Activated CD4-positive, alpha-beta memory T cell treated with anti-CD3 and anti-CD28 coated beads, Interleukin-2, amount 10 ng/mL, durations not matched to agents 7 days and 5 days (primary cell): ENCODE measurements at places on chromosomes 1 and 21.
A peak's percentile ranks its signal among the peaks of the same experiment; 100 is the strongest.

GRCh38 chr1:231871878-231872277 lies 245.3 kb downstream of the DISC1 start:
- DNase-seq: no peak

GRCh38 chr1:165456861-165457260 lies 11.9 kb upstream of the RXRG start:
- no peak for DNase-seq

DNA sequence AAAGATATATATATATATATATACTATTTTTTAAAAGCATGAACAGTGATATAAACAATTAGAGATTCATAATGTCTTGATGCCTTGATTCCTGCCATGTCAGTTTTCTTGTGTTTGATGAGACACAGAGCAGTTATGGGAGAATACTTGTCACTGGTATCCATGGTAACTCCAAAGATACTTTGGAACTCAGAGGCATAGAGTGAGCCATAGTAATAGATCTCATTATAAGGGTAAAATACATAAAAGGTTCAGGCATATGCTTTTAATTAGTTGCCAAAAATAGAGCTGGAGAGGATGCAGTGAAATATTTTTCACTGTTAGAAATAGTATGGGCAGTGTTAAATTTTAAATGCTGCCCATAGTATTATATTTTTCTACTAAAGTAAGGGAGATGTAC lies 134.1 kb downstream of the SYT14 start:
- DNase-seq: no peak

GRCh38 chr1:101618900-101619299 lies 377.8 kb downstream of the OLFM3 start:
- DNase-seq: no peak

- DNase-seq: no peak
These were observed 100.6 kb upstream of the RUNX1 start for GRCh38 chr21:35149698-35150097.

GRCh38 chr1:153568367-153569099 lies 2.9 kb upstream of the S100A2 start:
- peak; percentile 86 for DNase-seq

- no peak for DNase-seq
These were observed 486.2 kb upstream of the VAMP3 start for GRCh38 chr1:7284839-7285435.

DNA sequence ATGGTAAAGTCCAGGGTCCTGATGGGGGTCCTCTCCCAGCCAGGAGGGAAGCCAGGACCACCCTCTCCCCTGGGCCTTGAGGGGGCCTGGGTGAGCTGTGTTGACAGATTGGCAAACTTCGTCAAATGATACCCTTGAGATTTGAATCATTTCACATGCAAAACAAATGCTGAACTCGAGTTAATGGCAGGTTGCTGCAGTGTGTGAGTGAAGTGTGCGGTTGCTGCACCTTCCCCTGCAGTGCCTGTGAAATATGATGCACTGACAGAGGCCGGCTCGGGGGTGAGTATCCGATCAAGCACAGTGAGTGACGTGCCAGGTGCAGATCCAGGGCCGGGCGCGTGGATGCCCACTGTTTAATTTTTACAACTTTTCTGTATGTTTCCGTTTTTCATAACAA lies 5.7 kb upstream of the KRTAP12-1 start:
- no peak for DNase-seq

DNA sequence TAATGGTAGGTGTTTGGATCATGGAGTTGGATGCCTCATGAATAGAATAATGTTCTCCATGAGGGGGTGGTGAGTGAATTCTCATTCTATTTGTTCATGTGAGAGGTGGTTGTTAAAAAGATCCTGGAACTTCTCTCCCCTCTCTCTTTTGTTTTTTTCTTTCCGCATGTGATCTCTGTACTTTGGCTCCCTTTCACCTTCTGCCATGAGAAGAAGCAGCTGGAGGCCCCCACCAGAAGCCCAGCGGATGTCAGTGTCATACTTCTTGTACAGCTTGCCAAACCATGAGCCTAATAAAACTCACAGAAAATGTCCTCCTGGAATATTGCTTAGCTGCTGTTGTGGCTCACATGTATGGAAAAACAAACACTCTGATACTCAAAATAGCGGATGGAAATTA lies 1212.3 kb upstream of the NCAM2 start:
- DNase-seq: no peak

DNA sequence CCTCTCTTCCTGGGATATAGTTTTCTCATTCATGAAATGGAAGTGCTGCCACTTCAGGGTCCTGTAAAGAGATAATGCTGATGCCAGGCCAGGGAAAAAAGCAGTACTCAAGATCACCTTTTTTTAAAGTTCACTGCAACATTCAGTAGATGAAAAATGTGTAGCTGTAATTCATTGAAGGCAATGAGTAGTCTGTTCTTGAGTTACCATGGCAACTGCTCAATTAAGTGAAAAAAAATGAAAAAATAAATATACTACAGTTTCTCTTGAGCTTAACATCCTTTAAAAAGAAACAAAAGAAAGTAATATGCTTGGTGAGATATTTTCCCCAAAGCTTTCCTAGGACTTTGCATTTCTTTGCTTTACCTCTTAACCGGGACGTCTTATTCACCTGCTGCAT lies 183.3 kb downstream of the AK5 start:
- DNase-seq: no peak

- no peak for DNase-seq
These were observed 15.6 kb upstream of the HMGCS2 start for GRCh38 chr1:119784191-119784781.

DNA sequence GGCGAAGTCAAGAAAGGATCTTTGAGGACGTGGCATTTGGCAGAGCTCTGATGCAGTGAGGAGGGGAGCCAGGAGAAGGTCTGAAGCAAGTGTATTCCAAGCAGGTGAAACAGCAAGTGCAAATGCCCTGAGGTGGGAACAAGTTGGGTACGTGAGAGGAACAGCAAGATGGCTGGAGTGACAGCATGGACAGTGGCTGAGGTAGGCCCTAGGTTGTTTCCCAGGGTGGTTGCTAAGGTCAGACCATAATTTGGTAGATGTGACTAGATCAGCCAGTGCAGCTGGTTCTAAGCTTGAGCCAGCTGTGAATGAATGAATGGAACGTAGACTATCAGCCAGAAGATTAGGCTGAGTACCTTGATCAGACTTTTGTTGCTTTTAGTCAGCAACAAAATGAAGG lies 37.5 kb upstream of the JUN start:
- no peak for DNase-seq

GRCh38 chr1:43839056-43839455 lies 94.5 kb upstream of the ARTN start:
- DNase-seq: no peak

DNA sequence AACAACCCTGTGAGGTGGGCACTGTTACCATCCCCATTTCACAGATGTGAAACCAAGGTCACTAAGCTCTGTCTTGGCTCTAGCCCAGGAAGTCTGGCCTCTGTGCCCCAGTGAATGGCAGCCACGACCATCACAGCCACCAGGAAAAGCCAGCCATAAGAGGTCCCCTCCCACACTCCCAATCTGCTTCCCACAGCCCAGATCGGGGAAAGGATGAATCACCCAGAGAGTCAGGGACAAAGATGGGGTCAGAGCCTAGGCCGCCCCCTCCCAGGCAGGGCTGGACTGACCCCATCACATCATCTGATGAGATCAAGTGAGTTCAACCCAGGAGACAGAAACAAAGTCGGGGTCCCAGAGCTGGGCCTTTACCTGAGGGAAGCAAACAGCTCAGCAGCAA lies 22.9 kb upstream of the COL16A1 start:
- no peak for DNase-seq

DNA sequence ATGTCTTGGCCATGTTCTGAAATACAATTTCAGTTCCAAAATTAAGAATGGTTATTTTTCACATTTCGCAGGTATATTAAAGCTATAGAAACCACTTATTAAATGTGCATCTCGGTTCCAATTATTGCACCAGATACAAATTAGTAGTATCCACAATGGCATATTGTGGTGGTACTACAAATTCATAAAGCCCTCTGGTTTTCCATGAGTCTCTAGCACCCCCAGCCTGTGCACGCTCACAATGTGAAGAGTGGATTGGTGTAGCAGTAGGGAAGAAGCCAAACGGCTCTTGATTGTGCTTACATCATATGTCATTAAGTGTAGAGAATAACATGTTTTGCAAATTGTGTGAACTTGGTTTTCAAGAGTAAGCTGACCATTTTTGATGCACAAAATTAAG lies 1.9 kb upstream of the BRINP3 start:
- no peak for DNase-seq

- no peak for DNase-seq
These were observed 34.5 kb upstream of the NIBAN1 start for GRCh38 chr1:185008838-185009237.

DNA sequence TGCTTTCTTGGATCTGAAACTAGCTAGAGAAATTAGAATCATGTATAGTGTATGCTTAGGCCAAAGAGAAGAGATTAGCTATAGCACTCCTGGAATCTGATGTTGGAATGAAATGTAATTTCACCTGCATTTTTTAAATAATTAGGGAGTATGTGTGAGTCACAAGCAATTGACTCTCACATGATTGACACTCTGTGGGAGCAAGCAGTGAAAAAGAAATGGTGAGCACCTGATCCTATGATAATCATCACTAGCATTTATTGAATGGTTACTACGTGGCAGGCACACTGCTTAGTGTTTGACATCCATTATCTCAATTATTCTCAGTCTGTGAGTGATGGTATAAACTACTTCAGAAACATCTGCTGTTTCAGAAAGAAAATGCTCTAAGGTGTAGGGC lies 176.6 kb downstream of the NRIP1 start:
- no peak for DNase-seq

GRCh38 chr21:17699524-17700189 lies 87.0 kb upstream of the BTG3 start:
- no peak for DNase-seq

DNA sequence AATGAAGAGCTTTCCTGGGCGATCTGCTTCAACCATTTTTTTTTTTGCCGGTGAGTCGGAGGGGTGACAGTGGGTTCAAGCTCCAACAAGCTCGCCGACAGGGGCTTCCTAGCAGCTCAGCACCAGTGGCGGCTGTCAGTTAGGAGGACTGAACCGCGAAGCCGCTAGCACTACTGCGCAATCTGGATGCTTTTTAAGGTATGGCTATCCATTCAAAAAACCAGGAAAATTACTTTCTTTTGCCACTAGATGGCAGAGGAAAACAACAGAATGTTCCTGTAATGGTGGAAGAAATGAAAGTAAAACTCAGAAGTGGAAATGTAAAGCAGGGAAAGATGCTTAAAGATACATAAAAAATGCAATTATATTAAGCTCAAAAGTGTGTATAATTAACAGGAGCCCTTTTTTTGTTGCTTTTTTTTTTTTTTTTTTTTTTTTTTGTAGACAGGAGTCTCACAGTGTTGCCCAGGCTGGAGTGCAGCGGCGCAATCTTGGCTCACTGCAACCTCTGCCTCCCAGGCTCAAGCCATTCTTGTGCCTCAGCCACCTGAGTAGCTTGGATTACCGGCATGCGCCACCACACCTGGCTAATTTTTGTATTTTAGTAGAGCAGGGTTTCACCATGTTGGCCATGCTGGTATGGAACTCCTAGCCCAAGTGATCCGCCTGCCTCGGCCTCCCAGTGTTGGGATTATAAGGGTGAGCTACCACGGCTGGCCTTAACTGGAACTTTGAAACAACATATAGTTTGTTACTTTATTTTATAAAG lies 8.5 kb downstream of the KYAT3 start:
- peak; percentile 32 for DNase-seq

DNA sequence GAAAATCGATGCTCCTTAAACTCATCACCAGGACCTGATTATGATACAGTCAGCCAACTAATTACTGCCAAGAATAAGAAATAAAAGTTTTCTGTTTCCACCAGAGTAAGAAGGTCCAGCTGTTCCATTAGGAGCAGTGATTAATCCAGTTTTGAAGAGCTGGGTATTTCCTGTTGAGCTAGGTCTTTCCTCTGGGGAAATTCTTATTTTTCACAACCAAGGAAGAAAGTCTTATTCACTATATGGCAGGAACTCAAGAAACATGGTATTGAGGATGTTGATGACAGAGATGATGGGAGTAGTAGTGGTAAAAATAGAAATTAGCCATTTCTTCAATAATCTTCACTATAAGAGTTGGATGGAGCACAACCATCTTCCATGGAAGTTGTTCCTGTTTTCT lies 374.6 kb upstream of the RUNX1 start:
- no peak for DNase-seq

DNA sequence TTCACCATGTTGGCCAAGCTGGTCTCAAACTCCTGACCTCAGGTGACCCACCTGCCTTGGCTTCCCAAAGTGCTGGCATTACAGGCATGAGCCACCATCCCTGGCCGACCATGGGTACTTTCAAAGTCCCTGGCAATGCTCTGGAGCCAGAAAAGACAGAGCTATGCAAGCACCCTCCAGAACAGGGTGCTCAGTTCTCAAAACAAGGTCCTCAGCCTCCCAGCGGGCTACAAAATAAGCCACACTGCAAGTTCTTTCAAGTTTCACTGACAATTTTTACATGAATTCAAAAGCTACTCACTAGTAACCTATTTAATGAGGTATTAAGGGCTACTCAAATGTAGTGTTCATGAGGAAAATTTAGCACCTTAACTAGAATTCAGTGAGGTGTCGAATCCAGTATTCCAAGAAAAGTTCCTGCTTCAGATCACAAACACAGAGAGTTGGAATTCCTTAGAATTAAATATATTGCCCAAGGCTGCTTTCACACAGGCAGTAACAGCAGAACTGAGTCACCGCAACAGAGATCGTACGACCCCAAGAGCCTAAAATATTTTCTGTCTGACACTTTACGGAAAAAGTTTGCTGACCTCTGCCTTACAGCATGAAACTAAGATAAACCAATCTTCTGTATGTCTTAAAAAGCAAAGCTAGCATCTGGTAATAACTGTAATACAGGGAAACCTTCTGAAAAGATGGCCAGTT lies 60.7 kb downstream of the HSF2BP start:
- DNase-seq: no peak

DNA sequence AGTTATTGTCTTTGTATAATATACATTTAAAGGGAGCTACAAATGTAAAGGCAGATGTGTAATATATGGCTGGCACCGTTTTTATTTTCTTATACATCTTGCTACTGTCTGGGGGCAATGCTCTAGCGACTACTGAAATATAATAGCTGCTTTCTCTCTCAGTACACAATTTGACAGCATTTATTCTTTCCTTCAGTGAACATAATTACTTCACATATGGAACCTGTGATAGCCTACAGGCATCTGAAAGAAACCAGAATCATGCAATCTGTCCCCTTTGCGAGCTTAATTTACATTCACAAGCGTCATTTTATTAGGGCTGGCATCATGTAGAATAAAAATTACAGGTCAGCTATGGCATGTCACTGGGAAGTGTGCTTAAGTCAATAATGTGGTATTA lies 557.5 kb upstream of the PTBP2 start:
- no peak for DNase-seq

DNA sequence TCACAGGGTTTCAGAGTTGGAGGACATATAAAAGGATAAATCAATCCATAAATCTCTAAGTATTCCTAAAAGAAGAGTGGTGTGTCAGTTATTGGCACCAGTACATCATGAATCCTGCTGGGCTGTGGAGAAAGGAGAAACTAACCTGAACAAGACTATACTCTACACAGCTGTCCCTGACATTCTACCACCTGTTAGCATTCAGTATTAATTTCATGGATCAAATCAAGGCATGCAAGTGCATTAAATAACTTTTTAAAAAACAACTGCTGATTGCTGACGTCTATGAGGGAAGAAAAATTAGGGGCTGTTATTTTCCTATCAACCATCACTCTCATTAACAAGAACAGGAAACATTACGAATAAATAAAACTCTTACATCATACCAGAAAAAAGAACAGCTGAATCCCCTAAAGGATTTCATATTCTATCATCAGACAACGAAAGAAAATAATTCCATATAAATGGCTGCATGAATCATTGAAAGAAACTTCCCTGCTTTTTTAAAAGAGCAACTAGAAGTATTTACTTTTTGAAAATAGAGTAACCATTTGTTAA lies 121.7 kb downstream of the ATF6 start:
- DNase-seq: no peak
